ENCODE measurements at places on chromosomes 12 and 14.

DNA sequence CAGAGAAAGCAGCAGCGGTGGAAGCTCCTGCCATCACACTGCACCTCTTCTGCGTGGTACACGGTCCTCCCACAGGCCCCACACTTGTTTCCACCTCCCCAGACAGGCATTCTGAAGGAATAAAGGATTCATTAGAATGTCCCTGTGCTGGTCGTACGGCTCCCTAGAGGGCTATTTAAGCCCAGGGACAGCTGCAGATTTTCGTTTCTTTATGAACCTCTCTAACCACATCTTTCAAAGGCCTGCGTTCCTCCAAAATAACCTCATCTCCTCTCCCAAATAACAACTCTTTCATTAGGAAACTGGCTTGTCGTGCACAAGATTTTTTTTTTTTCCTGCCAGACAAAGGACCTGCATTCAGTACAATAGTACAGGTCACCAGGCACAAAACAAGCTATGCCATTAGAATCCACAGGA lies 12.7 kb downstream of the CSRP2 start:
- DNase-seq = no peak

DNA sequence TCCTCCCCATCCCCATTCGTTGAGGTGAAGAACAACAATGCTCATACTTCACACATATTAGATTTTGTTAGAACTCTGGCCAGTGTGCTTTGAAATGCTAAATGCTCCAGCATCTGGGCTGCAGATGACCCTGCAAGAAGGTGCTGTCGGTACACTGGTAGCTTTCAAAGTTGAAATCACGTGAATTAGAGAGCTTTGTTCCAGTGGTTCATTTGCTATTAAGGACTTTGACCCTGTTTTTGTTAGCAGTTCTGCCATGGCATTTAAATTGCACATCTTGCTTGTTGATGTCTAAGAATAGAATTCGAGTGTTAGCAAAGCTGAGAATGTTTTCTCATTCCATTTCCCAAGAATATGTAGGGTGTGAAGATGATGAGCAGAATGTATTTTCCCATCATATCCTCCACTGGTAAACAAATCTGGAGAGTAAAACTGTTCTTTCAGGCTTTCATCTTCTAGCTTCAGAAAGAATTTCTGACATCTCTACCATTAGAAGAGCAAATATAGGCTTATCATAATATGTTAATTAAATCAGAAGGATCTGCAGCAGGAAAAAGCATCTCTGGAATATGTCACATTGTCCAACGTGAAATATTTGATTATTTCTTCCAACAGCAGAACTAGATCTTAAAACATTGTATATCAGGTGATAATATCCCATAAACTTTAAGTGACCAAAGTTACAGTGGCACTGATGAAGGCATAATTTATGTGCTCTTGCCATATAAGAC lies 98.8 kb upstream of the PDE3A start:
- DNase-seq = no peak

- no peak for DNase-seq
These were observed 25.0 kb downstream of the CREBL2 start for GRCh38 chr12:12636641-12637040.

GRCh38 chr12:80582431-80582830 lies 125.0 kb upstream of the MYF6 start:
- DNase-seq = no peak

GRCh38 chr12:80472236-80472635 lies 28.2 kb downstream of the PTPRQ start:
- no peak for DNase-seq

DNA sequence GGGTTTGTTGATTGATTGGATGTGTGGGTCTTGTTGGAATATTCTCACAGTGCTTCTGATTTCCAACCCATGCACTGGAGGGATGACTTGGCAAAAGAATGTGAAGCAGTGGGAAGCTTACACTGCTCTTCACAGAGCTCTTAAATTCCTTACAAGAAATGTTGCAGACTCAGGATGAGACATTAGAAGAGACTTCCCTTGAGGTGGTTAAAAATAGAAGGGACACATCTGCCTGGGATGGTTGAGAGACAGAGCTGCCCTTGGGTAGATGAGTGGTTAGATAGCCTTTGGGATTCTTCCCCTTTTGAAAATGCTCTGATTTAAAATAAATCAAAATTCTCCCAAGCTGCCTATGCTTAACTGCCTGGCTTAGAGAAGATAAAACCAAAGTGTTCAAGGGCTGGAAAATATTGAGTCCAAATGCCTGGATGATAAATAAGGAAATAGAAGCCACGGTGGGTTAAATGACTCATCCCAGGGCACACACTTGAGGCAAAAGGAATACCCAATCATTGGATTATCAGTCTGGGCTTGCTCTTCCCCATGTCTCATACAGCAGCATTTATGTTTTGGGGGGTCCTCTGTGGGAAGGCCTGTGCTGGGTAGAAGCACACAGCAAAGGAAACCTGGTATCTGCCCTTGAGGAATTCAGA lies 264.3 kb downstream of the AKAP6 start:
- DNase-seq = no peak

- DNase-seq = no peak
These were observed 900.9 kb downstream of the FLRT2 start for GRCh38 chr14:86430853-86431252.

DNA sequence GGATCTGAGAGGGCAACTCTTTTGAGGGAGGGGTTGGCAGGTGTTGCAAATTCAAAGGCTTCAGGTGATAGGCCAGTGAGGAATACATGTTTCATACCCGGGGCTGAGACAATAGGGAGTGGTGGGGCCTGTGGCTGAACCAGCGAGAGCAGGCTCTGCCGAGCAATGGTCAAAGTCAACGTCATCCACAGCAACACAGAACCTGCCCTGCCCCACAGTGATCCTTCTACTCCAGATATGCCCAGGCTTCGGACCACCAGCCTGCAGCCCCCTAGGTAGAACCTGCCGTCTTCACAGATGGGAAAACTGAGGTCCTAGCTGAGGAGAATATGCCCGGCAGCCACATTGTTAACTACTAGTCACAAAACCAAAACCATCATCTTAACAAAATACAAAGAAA lies 4.1 kb downstream of the SERPINA1 start:
- no peak for DNase-seq

DNA sequence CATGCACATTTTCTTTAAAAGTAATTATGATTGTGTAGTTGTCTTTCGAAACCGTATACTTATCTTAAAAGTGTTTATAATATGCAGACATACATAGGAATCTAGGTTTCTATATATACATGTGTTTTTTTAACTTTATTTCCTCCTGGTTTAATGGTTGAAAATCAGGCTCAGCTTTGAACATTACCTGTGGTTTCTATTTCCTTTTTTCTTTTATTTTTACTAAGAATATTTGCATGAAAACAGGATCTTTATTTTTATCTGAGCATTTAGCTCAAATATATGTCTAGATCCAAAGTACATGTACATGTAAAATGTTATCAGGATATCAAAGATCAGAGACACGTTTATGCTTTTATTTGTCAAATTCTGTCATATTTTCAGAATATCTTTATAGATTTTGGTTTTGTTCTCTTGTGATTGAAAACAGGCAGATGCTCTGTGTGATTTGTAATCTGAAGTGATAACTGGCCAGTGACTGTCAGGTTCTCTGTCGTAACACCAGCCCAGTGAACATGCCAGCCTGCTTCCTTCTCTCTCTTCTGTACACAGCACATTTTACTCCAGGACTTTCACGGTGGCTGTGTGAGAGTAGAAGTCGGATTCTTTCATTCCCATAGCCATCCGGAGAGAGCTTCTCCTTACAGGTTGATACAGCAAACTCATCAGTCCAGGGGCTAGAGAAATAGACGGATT lies 13.7 kb downstream of the TCTN1 start:
- no peak for DNase-seq

- no peak for DNase-seq
These were observed 4.9 kb upstream of the RNASE1 start for GRCh38 chr14:20807304-20808161.

DNA sequence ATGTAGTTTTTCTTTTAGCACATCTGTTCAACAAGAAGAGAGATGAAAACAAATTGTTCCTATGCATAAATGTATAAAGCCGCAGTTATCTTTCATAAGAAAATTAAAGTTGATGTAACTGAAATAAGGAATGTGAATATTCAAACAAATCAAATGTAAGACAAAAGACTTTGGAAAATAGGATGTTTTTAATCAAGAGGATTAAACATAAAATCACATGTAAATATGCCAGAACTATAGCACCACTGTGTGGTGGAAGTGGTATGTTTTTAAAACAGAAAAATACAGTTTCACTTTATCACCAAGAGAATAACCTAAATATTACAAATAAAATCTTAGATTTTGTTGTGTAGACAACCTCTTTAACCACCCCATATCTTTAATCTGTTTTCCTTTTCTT lies 40.4 kb downstream of the CAPS2 start:
- no peak for DNase-seq

DNA sequence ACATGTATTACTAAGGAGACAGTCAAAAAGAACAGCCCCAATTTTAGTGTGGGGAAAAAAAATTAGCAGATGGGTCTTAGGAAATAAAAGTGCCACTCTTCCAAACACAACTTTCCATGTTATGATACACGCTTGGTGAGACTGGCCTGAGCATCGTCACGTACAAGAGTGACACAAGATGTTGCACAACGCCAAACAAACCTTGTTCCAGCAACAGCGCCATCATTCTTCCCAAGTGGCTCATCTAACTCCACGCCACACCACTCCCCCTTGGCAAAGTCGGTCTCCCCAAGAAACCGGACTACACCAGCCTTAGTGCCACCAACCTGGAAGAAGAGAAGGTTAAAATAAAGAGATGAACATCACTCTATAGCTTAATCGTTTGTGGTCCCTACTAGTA lies 58.7 kb downstream of the CLIP1 start:
- DNase-seq = no peak

DNA sequence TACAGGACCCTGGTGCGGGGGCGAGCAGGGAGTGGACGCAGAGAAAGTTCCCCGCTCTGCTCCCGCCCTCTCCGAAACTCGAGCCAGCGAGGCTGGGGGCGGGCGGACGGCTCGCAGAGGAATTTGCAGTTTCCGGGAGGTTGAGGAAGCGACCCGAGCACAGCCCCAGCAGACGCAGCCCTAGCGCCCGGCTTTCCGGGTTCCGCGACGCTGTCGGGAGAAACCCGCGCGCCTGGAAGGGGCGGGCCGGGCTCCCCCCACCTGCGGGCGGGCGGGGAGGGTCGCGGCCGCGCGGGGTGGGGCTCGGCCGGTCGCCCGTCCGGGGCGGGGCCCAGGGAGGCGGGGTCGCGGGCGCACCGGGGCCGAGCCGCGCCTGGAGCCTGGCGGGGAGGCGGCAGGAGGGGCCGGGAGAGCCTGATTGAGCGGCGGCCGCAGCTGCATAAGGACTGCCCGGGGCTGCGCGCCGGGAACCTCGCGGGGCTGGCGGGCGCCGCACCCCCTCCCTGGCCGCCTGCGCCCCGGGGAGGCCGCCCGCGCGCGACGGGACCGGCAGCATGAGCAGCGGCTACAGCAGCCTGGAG lies at the start of gene RASSF3:
RASSF3 (plus strand) TSS at position 417 of the 581 bp plus-strand sequence; CDS start at position 555, 138 bp downstream.
- DNase-seq = peak; percentile 71

GRCh38 chr14:23664207-23664885 lies 28.2 kb downstream of the DHRS2 start:
- no peak for DNase-seq

- DNase-seq = no peak
These were observed 13.9 kb upstream of the PPP4R3A start for GRCh38 chr14:91523972-91524371.

DNA sequence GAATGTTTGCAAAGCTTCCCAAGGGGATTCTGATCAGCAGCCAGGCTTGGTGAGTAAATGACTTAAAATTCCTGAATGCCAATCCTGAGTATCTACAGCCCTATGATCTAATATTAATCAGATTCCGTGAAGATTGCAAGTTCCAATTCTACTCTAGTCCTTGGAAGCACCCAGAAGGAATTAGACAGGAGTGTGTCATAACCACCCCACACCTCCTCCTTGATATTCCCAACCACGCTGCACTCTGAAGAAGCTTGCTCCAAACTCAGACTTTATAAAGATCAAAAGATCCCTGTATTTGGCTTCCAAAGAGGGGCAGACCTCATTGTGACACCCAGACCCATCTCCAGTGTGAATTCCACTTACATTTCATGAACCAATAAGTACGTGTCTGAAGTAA lies 306.0 kb downstream of the BCL11B start:
- no peak for DNase-seq

DNA sequence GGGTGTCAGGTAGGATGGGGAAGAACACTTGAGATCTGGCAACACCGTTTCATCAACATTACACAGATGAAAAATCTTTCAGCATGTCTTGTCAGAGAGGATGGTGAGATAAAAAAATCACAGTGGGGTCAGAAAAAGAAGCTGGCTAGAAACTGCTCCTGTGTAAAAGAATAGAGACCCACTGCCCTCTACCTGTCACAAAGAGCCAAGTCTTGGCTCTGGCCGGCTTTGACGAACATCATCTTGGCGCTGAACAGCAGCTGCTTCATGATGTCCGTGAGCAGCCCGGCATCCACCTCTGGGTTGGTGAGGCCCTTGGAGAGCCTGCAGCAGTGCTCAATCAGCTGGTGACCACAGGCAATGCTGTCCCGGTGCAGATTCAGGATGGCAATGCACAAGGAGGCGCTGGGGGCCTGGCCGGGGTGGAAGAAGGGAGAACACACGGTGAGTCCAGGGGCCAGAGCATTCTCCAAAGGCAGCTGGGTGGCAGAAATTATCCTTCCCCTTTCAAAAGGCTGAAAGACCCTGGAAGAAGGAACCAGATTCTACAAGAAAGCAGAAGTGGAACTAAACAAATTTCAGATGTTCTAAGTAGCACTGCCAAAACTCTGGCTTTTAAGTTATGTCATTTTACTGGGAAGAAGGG lies 50.2 kb downstream of the ZFYVE26 start:
- DNase-seq = no peak

DNA sequence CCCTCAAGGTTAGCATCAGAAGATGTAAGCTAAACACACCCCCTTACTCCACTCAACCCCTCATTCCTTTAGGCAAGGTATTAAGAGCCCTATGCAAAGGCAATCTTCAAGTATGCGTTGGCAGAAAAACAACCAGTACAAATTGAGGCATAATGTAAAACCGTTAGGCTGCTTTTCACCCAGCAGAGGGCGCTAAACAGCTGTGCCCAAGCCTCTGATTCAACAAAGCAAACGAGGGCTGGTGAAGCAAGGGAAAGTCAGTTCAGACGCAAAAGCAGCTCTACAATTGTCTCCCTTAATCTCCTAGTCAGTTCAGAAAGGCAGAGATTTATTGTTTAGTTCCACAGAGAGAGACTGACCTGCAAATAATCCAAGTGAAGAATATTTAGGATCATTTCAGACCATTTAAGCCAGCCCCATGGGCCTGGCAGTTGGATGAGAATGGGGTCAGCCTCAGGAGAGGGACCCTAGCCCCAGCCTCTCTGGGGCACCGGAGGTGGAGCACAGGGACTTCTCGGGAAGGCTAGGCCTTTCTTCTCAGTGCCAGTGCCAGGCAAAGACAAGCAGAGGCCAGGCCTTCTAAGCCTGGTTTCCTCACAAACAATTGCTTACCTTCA lies 23.5 kb downstream of the DCAF5 start:
- DNase-seq = peak; percentile 71
